ENCODE measurements at places on chromosomes 1 and 21. TPM values are rescaled to one million over a fixed set of nuclear protein-coding genes. Genes with fewer than 3 reads are reported as not detected.

DNA sequence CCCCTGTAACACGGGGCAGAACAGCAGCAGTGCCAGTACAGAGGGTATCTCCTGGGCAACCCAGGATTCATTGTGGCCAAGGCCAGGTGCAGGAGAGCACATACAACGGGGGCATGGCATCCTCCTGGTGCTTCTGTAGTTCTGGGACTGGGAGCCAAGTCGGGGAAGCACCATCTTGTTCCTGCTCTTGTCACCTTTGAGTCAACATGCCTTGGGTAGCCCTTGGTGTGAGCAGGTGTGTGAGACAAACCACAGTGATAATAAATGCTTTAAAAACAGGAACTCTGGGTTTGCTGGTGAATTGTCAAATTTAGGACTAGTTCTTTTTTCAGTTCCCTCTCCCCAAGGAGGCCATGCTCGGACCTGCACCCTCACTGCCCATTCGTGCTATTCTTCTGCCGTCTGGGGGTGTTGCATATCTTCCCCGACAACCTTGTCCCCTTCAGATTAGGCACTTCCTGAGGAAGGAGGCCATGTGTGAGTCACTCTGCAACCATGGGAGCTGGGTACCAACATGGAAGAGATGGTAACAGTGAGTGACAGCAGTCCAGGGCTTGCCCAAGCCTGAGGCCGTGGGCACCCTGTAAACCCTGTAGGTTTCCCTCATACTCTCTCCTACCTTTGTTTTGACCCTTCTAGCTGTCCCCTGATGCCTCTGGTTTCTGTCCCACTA lies 150.2 kb downstream of the GRIK3 start:
- no peak for DNase-seq

NR1I3 gene
- 0.47 TPM for total RNA-seq

DNA sequence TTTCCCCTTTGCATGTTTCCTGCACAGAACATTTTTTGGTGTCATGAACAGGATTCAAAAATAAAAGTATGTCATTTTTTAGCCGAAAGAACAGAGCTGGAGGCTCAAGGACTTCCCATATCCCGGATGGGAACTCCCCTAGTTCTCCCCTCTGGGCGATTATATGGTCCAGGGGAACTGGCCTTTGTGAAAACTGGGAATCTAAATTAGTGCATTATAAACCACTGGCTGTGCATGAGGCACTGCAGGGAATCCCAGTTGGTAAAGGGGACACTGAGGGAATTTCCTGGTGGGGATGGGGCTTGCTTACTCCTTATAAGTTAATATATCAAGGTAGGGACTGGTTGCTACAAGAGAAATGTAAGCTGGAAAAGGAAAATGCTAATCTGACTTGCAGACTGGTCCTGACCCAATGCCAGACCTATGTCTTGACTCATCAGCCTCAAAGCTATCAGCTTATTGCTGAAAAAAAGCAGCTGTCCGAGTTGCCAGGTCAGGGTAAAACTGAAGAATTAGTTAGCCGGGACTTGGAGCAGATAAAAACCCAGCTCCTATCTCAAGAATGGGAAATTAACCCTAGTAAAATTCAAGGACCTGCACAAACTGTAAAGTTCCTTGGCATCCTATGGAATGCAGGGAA lies 122.6 kb downstream of the FCRL5 start:
- no peak for DNase-seq

CD1E gene
- not detected for total RNA-seq

Measured in occipital lobe (tissue), 3 donors.